ENCODE measurements at places on chromosomes 7 and 10.
A peak's percentile ranks its signal among the peaks of the same experiment; 100 is the strongest.

DNA sequence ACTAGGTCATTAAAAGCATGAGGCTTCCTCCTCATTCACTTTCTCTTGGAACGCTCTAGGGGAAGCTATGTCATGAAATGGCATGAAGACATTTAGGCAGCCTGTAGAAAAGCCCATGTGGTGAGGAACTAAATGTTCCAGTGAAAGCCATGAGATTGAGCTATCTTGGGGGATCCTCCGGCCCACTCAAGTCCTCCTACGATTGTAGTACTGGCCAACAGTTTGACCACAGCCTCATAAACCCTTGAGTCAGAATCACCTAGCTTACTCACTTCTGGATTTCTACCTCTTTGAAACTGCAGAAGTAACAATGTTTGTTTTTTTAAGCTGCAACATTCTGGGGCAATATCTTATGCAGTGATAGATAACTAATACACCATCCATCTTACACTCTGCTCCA lies 605.1 kb downstream of the SORCS1 start:
- no peak for DNase-seq

DNA sequence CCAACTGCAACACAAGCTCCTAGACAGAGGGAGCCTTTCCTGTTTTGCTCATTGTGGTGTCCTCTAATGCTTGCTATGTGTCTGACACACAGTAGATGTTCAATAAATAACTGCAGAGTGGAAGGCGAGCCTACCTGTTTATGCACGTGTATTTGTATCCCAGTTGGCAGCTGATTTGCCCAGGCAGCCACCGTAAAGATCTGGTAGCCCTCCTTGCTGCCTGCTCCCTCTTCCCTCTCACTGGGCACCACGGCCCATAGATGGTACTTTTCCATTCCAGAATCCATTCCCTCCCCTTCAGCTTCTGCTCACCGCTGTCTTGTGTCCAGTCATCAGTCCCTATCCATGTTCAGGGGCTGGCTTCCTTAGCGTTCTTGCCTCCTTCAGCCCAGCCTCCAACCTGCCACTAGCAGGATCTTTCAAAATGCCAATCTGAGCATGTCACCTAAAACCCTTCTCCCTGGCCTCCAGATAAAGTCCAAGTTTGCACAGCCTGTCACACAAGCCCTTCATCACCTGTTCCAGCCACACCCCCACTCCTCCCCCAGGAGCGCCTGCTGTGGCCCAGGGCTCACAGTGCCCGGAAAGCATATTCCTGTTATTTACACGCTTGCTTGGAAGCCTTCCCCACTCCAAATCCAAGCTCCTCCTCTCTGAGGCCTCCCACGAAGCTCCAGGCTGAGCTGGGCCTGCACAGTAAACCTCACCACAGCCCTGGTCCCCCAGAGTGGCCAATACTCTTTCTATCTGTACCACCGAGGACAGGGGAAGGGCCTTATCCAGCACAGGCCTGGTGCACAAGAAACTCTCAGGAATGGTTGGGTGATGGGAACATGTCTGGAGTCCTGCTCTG lies 21.0 kb downstream of the ZCCHC24 start:
- peak; percentile 57 for DNase-seq

DNA sequence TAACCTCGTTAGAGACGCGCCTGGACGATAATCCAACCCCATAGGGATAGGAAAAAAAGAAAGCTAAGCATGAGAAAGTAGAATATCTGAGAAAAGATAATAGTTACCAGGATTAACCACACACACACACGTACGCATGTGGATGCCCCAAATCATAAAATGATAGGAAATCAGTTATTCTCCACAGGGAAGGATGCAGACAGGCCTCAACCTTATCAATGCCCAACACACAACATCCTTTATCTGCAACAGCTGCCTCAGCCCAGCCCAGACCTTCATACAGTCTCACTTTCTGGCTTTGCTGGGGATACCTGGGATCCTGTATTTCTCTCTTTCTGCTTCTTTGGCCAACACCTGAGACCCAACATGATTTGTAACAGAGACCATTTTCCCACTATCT lies 123.0 kb downstream of the NOC3L start:
- DNase-seq: no peak

DNA sequence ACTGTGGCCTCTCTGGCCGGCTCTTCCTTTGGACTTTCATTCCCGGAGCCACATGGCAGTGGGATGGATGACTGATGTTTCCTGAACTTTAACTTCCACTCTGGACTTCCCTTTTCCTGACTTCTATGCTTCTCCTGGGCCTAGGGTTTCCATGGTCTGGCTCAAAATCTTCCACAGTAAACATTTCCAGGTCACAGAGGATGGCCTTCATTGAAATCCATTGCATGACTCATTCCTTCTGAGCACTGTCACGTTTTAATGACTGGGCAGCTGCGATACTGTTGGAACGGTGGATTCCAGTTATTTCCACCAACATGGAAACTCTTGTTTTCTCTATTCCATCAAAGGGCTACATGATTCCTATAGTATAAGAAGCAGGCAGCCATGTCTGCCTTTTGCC lies 24.4 kb upstream of the ZNF273 start:
- DNase-seq: no peak

GRCh38 chr7:628402-628763 lies 98.1 kb upstream of the DNAAF5 start:
- no peak for DNase-seq

DNA sequence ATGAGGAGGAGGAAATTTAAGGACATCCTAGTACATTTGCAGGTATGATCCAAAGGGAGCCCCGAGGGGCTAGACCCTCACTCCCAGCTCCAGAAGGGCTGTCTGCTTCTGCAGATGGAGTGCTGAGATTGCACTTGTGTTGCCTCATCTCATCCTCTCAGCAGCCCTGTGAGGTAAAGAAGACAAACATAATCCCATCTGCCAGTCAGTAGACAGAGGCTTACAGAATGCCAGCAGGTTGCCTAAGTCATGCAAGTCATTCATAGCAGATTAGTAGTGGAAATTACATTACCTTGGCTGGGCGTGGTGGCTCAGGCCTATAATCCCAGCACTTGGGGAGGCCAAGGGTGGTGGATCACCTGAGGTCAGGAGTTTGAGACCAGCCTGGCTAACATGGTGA lies 45.4 kb downstream of the BLVRA start:
- no peak for DNase-seq

GRCh38 chr7:142537760-142538159 lies 211.5 kb upstream of the PRSS1 start:
- no peak for DNase-seq

DNA sequence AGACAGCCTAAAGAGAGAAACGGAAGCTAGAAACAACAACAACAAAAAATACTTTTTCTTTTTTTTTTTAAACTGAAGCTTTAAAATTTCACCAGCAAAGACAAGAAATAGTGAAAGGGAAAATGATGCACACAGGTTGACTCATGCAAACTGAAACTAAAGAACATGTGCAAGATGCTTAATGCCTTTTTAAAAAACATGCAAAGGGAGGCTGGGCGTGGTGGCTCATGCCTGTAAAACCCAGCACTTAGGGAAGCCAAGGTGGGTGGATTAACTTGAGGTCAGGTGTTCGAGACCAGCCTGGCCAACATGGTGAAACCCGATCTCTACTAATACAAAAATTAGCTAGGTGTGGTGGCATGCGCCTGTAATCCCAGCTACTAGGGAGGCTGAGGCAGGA lies 15.1 kb upstream of the CUBN start:
- no peak for DNase-seq

- DNase-seq: no peak
Measured at GRCh38 chr10:127368929-127369328, 172.5 kb upstream of the INSYN2A start.

DNA sequence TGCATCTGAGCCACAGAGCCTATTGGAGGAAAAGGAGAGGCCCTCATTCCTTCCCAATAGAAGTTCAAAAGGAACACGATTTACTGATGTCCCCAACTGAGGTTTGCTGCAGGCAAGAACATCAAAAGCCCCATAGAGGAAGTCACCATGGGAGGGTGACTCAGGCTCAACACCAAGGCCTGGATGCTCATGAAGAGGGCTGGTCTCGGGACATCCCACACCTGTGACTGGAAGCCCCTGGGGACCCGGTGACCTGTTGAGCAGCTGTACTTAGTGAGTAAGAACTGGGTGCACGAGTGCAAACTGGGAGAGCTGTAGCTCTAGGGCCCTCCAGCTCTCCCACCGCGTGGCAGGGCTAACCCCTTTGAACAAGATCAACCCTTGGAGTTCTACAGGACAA lies 38.0 kb downstream of the CYTH3 start:
- DNase-seq: no peak

DNA sequence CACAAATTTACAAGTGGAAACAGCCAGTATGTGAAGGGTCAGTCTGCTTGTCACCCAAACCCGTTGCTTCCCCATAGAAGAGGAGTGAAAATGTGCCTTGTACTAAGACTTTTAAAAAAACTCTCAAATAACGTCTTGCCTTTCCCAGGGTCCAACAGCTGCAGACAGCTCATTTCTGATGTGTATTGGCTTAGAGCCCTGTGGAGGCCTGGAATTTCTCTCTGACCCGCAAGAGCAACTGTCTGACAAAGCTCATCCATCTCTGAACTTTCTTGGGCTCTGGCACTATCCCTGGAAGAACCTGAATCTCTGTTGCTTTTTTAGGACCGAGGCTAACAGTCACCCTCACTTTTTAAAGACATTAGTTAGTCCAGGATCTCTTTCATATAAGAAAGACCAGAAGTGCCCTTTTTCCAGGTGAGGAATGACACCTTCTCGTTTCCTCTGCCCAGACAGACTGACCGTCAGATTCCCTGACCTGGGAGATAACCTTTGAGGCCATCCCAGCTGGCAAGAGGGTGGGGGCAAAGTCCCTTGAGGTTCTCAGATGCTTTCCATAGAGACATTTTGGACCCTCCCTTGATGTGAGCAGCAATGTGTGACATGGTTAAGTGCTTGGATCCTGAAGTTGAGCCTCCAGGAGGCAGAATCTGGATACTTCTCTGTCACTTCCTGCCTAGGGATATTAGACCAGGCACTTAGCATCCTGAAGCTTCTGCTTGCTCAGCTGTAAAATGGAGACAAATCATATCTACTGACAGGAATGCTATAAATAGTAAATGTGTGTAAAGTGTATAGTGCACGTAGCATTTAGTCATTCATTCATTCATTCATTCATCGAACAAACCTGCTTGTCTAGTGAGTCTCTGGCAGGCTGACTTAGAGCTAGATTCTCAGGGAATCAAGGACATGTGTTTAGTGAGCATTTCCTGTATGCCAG lies 4.5 kb upstream of the NODAL start:
- no peak for DNase-seq

- DNase-seq: no peak
Measured at GRCh38 chr10:86058964-86059363, 307.6 kb downstream of the GRID1 start.

DNA sequence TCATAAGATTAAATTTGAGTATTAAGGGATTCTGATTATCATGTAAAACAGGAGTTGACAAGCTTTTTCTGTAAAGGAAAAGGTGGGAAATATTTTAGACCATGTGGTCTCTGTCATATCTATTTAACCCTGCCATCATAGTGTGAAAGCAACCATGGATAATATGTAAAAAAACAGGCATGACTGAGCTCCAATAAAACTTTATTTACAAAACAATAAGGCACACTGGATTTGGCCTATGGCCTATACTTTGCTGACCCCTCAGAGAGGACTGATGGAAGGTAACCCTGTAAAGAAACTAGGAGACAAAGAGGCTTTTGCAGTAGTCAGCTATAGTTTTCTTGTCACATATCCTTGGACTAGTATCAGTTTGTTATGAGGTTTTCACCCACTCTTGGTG lies 130.5 kb upstream of the CDK13 start:
- DNase-seq: no peak

GRCh38 chr7:159033473-159033825 lies 111.2 kb downstream of the VIPR2 start:
- no peak for DNase-seq

GRCh38 chr7:157493776-157494175 lies 157.0 kb downstream of the DNAJB6 start:
- DNase-seq: peak; percentile 51

DNA sequence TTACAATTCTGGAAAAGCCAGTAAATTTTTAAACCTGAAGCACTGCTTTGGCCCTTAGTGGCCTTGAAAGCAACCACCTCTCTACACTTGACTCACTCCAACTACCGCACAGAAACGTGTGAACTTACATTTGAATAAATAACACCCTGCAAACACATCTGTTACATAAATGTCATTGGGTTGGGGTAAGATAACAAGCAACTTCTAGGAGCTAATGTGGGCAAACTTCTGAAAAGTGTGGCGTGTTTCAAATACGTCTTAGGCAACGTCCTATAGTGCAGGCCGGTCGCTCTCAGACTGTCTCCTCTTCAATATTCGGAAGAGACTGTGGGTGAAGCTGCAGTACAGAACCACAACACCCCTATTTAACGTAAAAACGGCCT lies 474 bp downstream of the ORC5 start:
- no peak for DNase-seq

GRCh38 chr7:96671854-96672253 lies 37.8 kb downstream of the SEM1 start:
- DNase-seq: no peak
